ENCODE measurements at places on chromosomes 7 and 10. TPM values are rescaled to one million over a fixed set of nuclear protein-coding genes. Genes with fewer than 3 reads are reported as not detected.

CARD11 gene
- 9.8 TPM for total RNA-seq

MOGAT3 gene
- not detected for total RNA-seq

ATRNL1 gene
- 39.6 TPM for total RNA-seq

CDNF gene
- total RNA-seq = 2.2 TPM

PRPS1L1 gene
- total RNA-seq = not detected

Measured in mesothelial cell of epicardium (in vitro differentiated cells).